ENCODE measurements at places on chromosomes 3 and 15. TPM values are rescaled to one million over a fixed set of nuclear protein-coding genes. Genes with fewer than 3 reads are reported as not detected.
A peak's percentile ranks its signal among the peaks of the same experiment; 100 is the strongest.

The KCNAB1 gene
- total RNA-seq, result 0.36 TPM

The NOP10 gene
- total RNA-seq, result 216 TPM

The TRIM42 gene
- not detected for total RNA-seq

DNA sequence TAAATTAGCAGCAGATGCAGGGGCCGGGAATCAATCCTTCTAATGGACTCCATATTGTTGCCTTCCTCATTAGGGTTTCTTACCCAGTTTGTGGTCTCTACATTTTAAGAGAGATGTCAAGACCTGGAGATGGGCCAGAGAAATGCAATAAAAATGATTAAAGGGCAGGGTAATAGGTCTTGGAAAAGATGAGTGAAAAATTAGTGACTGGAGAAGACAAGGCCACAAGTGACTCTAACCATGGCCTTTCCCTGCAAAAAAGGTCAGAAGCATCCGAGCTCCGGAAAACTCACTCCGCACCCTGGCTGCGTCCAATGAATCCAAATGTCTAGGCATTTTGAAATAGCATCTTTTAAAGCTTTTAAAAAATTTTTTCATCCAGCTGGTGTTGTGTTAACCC is 152.8 kb downstream of the ARRDC4 start:
- no peaks in the 10 kb centered on the region for H3K36me3 ChIP-seq
- H3K4me3 ChIP-seq, result no peak overlapping the region
- no peaks in the 10 kb centered on the region for H3K4me1 ChIP-seq
- no peaks in the 10 kb centered on the region for H3K27me3 ChIP-seq

DNA sequence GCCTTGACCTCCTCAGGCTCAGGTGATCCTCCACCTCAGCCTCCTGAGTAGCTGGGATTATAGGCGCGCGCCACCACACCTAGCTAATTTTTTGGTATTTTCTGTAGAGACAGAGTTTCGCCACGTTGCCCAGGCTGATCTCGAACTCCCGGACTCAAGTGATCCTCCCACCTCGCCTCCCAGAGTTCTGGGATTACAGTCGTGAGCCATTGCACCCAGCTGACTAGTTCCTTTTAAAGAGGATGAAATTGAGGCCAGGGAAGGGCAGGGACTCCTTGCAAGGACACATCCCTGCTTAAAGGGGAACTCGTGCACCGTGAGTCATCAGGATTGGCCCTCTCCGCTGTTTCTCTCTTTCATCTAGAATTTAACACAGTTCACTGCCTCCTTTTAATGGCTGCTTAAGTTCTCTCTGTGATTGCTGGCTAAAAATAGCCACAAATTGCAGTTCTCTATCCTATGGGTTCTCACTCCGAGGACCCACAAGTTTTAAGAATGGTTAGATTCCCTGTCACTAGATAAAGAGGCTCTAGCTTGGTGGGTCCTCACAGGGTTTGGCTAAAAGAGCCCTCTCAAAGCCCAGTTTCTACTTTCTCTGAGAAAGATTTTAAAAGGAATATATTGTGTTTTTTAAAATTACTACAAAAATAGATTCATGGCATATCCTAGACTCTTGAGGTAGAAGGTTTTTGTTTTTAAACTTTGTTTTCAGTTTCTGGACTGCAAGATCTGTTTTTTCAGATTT is 1.4 kb downstream of the CRTAP start:
- peak overlapping the region; percentile 91 for H3K27ac ChIP-seq
- peaks cover under 1% of the 10 kb centered on the region for H3K36me3 ChIP-seq
- no peaks in the 10 kb centered on the region for H3K27me3 ChIP-seq
- peaks cover 44% of the 10 kb centered on the region for H3K4me1 ChIP-seq

GRCh38 chr3:6468589-6468988 is 392.3 kb upstream of the GRM7 start:
- no peaks in the 10 kb centered on the region for H3K36me3 ChIP-seq
- no peaks in the 10 kb centered on the region for H3K4me1 ChIP-seq
- H3K4me3 ChIP-seq, result no peak overlapping the region
- no peak overlapping the region for H3K27ac ChIP-seq
- H3K27me3 ChIP-seq, result no peaks in the 10 kb centered on the region

DNA sequence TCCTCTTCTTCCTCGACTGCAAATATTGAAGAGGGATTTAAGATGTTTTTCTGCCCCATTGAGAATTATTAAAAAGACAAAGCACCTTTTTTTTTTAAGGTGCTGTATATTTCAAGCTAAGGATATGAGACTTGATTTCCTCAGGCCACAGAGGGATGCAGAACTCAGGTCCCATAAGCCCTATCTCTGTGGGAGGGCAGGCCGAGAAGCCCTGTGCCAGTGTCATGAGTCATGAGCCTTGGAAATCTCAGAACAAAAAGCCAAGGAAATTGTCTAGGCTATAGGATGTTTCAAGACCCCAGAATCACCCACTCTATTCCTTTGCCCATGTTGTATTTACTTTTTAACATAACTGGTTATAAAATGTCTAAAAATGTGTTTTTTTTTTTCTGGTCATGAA is 7.3 kb downstream of the ESYT3 start:
- H3K4me3 ChIP-seq, result no peak overlapping the region
- H3K36me3 ChIP-seq, result no peaks in the 10 kb centered on the region
- no peaks in the 10 kb centered on the region for H3K27me3 ChIP-seq
- H3K4me1 ChIP-seq, result peaks cover 40% of the 10 kb centered on the region
- peak; percentile 91 for DNase-seq

GRCh38 chr3:24270204-24270691 is 224.4 kb downstream of the THRB start:
- no peaks in the 10 kb centered on the region for H3K4me1 ChIP-seq
- H3K36me3 ChIP-seq, result no peaks in the 10 kb centered on the region
- H3K4me3 ChIP-seq, result no peak overlapping the region
- peaks cover 7% of the 10 kb centered on the region for H3K27me3 ChIP-seq
- peak; percentile 58 for DNase-seq
- H3K27ac ChIP-seq, result no peak overlapping the region
